ENCODE measurements at places on chromosomes 1 and 21.

DNA sequence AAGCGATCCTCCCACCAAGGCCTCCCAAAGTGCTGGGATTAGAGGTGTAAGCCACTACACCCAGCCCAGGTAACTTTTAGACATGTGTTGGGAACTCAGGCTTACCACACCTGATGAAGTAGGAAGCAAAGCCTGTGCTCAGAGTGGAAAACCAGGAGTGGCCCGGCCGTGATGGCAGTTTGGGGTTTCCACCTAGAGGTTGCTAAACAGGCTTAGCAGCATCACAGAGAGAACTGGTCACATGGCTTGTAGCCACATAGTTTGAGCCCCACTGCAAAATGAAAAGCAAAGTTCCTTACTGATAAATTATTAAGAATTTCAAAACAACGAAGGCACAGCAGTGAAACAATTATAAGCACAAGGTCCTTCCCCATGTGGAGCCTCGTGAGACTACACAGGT lies 142.6 kb upstream of the CXADR start:
- no peak for DNase-seq

GRCh38 chr1:241482761-241483250 lies 36.7 kb downstream of the FH start:
- DNase-seq = no peak

GRCh38 chr1:64965366-64966157 lies 787 bp downstream of the JAK1 start:
- peak; percentile 45 for DNase-seq

DNA sequence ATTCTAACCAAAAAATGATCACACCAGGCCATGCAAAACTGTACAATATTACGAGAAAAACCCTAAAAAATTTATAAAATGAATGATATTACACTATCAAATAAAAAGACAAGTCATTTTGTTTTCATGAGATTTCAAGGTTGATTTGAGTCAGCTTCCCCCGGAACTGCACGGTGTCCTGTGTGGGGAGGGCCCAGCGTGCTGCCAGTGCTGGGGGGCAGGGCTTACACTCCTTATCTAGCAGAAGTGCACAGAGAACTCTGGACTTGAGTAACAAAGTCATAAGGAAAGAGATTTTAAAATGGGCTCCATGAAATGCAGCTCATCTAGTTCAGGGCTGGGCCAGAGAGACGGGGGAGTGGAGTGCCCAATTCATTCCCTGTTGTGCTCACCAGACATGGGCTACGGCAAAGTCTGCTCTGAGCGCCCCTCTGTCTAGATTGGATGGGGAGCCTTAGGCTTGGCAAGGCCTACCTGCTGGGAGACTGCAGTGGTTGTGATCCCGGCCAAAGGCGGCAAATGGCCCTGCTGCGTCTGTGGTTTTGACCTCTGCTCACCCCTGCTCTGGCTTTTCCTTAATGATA lies 50.1 kb downstream of the COQ8A start:
- DNase-seq = peak; percentile 4

DNA sequence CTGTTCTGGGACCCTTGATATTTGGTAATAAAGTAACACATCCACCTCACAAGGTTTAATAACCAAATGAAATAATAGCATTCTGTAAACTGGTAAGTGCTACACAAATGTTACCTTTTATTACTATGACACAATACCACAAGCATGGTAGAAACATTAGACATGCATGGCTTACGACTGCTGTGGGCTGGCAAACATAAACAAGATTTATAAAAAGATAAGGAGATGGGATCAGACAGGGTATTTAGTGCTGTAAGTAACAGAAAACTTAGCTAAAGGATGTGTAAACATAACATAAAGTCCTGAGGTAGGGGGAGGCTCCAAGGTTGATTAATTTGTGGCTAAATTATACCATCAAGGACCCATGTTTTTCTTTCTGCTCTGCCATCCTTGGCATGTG lies 212.6 kb downstream of the BARHL2 start:
- DNase-seq = no peak

GRCh38 chr1:172450524-172450885 lies 6.6 kb upstream of the PIGC start:
- DNase-seq = no peak

- DNase-seq = no peak
These were observed 28.5 kb downstream of the SLC16A1 start for GRCh38 chr1:112927462-112927990.

GRCh38 chr1:224929335-224930237 lies at the start of gene DNAH14:
DNAH14 (plus strand) TSS chr1:224929675; CDS start chr1:224952703, 23,028 bp downstream.
- peak; percentile 87 for DNase-seq

DNA sequence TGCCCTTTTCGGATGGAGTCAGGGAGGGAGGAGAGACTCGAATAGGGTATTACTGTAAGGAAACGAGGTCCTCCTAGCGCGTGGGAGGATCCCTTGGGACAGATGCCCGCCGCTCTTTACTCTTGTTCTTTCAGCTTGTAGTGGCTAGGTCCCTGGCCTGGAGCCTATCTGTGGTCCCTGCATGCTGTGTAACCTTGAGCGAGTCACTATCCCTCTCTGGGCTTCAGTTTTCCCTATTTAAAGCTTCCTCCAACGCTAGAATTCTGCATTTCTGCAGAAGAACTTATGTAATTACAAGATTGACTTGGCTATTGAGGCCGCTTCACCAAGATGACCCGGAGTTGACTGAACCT lies 744 bp downstream of the MIER1 start:
- no peak for DNase-seq

DNA sequence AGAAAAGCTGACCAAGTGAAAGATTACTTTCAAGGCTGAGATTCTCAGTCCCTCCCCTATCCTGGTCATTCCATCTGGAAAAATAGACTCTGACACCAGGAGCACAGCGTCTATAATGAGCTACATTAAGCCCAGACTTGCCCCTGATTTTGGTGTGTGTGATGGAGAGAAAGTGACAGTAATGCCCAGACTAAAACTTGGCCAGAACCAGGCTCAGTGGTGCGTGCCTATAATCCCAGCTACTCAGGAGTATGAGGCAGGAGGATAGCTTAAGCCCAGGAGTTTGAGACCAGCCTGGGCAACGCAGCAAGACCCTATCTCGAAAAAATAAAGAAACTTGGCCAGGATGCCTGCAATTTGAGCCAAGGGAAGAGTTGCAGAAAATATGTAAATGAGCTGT lies 15.9 kb downstream of the PLEKHA6 start:
- DNase-seq = no peak

- no peak for DNase-seq
These were observed 858 bp downstream of the LACTBL1 start for GRCh38 chr1:22971611-22972405.

GRCh38 chr1:23558872-23559135 lies 497 bp downstream of the ID3 start:
- no peak for DNase-seq

GRCh38 chr1:14603645-14604044 lies 5.2 kb downstream of the KAZN start:
- no peak for DNase-seq

- DNase-seq = no peak
These were observed 276.6 kb downstream of the NFIA start for GRCh38 chr1:61358770-61359455.

DNA sequence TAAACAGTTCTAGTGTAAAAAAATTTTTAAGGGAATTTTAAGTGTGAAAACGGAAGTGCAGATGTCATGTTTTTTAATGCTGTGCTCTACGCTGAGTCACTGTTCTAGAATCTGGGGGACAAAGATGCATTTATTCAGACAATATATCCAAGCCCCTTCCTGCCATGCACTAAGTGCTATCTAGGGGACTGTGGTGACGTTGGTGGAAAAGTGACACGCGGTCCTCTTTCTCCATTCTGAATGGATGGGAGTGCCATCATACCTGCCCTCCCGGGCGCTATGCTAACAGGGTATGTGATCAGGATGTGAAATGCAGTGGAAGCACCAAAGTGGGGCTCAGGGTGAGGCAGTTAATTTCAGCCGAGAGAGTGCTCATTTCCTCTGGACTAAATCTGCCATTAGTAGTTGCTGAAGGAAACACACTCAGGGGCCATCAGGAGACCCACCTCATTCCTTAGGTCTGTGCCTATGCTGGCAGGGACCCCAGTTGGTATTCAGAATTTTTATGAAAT lies 6.6 kb downstream of the C1orf226 start:
- no peak for DNase-seq

- DNase-seq = no peak
These were observed 12.1 kb downstream of the CENPF start for GRCh38 chr1:214615109-214615508.

DNA sequence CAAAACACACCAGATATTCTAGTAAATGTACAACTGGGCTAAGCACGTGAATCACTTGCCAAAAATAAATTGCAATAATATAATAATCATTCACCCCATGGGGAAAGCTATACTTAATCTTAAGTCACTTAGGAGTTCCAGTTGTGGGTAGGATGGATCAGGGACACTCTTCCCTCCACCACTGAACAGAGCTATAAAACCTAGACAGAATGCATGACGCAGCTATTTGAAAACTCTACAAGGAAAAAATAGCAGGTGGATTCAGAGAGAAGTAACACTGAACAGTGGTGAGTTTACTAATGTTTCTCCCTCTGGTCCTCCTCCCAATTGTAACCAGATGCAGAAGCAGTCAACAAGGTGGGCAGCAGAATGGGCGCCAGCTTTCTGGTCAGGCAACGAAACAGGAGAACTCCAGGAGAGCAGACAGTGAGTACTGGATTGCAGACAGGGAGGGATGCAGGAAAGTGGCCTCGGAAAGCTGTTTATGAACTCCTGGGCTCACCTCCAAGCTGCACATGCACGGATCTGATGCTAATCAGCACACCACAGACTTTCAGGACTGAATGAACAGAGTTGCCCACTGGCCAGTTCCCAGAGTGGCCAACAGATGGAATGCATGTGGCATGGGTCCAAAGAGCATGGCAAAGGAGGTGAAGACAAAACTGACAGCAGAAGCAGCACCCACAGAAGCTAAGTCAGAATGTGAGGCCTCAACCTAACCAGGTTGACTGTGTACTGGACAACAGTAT lies 41.4 kb downstream of the TARBP1 start:
- DNase-seq = peak; percentile 70

DNA sequence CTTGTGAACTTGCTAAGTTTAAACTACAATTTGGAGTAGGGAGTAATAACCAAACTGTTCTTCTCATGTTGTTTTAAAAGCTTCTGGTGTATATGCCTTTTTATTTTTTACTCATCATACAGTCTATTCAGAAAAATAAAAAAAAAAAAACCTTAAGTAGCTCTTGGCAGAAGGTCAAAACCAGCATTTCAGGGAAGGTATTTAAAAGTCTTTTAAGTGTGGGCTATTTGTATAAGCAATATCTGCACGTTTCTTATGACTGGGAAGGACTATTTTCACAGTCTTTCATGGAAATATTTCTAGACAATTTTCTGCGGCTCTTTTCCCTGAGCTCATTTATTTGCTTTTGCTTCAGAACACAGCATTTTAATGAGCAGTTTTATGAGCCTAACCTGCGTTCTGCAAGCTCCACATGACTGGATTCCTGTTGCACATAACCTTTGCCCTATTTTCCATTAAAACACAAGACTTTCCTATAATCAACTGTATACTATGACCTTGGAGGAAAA lies 60.9 kb upstream of the C1orf105 start:
- no peak for DNase-seq

DNA sequence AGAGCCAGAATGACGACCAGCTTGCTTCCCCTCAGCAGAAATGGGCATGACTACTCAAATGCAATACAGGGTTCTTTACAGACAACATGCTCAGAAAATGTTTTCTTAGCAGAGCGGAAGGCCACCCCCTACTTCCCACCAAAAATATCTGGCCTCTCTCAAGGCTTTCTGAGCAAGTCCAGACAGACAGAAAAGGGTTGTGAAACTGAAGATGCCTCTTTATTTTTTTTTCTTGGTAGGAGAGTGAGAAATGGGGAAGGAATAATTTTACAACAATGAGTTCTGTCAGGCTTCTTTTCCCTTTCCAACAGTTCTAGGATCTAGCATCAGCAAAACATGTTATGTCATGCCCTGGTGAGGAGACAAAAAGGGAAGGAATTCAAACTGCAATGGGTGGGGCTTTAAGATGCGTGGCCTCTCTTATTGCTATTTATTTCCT lies 172.0 kb upstream of the CAMK1G start:
- DNase-seq = no peak

- DNase-seq = no peak
These were observed 18.8 kb downstream of the IFI44 start for GRCh38 chr1:78668427-78668826.

DNA sequence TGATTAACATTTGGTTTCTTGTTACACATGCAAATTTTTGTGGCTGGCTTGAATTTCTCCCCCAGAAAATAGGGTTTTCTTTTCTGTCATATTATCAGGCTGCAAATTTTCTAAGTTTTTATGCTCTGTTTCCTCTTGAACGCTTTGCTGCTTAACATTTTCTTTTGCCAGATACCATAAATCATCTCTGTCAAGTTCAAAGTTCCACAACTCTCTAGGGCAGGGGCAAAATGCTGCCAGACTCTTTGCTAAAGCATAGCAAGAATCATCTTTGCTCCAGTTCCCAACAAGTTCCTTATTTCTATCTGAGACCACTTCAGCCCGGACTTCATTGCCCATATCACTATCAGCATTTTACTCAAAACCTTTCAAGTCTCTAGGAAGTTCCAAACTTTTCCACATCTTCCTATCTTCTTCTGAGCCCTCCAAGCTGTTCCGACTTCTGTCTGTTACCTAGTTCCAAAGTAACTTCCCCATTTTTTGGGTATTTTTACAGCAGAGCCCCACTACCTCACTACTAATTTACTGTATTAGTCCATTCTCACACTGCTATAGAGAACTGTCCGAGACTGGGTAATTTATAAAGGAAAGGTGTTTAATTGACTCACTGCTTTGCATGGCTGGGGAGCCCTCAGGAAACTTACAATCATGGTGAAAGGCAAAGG lies 486.9 kb upstream of the NCAM2 start:
- no peak for DNase-seq

DNA sequence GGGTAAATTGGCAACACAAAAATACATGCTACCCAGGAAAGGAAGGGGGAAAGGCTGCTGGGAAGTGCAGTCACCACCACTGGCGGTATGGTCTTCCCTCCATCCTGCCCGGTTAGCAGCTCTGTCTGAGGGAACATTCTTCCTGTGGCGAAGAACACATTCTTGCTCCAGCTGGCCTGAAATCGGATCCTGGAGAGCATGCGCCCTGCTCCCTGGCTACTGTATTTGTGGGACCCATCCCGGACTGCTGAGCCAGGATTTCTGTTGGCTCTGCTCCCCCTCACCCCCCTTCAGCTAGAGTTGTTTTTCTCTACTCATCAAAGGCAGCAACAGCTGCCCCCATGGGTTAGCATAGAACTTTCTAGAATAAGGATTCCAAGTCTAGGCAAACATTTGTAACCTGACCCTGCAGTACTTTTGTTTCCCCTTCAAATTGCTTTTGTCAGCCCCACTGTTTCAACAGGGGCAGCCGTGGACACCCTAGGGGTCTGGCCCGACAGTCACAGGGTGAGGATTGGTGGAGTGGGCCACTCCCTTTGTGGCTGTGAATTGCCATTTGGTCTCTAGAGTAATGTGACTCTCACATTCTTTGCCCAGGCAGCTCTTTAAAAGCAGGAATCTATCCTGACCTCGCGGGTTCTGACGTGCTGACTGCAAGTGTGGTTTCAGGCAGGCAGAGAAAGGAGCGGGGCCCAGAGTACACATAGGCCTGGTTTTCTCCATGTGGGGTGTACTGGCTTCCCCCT lies 157.7 kb downstream of the TOMM20 start:
- no peak for DNase-seq
